ENCODE measurements at places on chromosomes 6 and 20.

GRCh38 chr6:134424165-134424797 lies 106.4 kb upstream of the SGK1 start:
- no peak for DNase-seq

DNA sequence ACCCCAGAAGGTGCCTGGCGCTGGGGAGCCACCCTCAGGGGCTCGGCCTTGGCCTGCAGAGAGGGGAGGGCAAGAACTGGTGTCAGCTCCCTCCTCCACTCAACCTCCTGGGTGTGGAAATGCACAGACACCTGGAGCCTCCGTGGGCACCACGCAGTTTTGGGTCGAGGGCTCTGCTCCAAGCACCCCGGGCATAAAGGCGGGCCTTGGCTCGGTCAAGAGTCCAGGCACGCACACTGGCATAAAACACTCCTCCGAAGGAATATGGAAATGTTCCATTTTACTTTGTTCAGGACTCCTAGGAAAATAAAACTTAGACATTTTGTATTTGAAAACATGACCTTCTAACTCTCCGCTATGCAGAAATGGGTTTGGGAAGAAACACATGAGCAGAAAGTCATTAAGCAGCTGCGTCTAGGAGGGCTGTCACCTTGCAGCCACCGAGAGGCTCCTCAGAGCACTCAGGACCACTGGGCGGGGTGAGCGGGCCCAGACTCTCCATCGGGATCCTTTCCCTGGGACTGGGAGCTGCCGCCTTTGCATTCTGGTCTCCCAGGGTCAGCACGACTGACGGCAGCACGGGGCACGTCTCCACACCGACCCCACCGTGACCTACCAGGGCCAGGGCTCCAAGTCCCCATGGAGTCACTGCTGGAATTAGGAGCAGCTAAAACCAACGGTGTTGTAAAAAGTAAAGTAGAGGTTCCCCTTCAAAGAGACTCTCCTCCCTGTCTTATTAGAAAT lies 46.0 kb upstream of the DACT2 start:
- DNase-seq = no peak

- DNase-seq = no peak
These were observed 8.0 kb upstream of the UBE2J1 start for GRCh38 chr6:89360415-89360999.

DNA sequence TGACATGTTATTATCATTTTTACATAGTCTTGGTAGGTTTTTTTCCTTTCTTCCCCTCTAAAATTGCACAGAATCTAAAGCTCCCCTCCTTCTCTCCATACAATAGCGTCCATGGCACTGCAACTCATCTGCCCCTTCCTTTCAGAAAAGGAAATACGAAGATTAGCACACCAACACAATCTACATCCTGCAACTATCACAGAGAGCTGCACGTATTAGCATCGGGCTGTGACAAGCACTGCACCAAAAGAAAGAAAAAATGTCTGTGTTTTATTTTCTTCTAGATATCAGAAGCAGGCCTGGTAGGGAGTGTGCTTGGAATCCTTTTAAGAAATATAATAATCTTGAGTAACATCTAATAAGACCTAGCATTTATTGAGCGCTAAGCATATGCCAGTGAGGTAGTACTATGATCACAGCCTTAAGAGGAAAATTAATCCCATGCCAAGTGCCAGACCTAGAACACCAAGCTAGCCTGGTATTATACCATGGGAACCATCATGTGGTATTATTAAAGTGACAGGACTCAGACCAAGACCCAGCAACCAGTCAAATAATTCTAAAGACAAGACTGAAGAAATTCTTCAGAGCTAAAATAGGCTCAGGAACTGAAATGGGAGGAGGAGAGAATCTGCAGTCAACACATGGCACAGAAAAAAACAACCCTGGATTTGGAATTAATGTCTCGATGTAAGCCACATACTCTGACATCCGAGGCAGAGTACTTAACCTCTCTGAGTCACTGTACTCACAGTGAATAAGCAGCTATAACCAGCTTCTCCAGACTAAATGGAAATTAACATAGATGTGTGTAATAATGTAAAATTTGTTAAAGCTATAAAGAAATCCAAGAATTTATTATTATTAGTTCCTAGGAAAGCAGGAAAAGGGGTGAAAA lies 124.3 kb downstream of the IPCEF1 start:
- DNase-seq = no peak

DNA sequence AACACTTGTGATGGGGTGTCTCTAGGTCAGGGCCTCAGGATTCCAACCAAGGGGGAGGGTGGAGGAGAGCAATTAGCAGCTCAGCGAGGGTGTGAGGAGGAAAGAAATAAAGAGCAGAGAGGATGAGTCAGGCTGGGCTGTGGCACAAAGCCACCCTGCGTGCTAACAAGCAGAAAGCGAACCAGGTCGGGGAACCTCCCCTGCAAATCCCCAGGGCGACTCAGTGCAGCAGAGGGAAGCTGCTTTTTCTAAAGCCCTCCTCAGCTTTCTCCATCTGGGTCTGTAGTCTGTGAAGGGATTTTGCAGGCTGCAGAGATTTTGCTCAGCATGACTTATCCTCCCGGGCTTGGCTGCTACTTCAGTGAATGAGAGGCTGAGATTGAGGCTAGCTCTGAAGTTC lies 6.6 kb upstream of the SPO11 start:
- no peak for DNase-seq
